ENCODE measurements at places on chromosomes 4 and X.

GRCh38 chr4:21890231-21890630 lies 58.3 kb downstream of the KCNIP4 start:
- DNase-seq, result no peak

DNA sequence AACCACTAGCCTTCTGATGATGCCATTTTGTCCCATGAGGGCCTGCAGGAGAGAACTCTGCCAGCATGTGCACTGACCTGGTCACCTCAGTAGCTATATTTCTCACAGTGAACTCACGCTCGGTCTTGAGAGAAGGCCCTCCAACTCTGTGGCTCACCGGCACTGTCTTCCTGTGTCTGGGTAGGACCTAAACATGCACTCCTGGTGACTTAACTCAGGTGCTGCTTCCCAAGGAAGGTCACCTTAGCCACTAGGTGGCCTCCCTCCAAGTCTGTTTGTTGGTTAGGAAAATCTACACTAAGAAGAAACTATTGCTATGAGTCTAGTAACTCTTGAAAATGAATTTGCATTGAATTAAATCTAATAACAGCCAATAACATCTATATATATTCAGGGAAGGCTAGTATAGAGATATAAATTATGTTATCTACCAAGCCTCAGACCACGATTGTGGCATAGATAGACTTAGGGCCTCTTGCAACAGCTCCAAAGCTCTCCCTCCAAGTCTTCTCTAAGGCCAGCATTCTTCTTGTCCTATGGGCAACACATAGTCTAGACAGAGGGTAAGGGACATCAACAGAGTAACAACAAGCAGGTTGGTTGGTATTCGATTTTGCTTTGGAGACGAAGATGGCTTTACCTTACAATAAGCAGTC lies 24.7 kb downstream of the TLR10 start:
- DNase-seq, result no peak

- DNase-seq, result no peak
These were observed 35.4 kb upstream of the ALG13 start for GRCh38 chrX:111645607-111646006.

- DNase-seq, result no peak
These were observed 131.9 kb downstream of the ATOH1 start for GRCh38 chr4:93960450-93960849.

- no peak for DNase-seq
These were observed 339.2 kb downstream of the TMA16 start for GRCh38 chr4:163833669-163834068.

- DNase-seq, result no peak
These were observed 857.0 kb upstream of the HTR2C start for GRCh38 chrX:113726898-113727297.

DNA sequence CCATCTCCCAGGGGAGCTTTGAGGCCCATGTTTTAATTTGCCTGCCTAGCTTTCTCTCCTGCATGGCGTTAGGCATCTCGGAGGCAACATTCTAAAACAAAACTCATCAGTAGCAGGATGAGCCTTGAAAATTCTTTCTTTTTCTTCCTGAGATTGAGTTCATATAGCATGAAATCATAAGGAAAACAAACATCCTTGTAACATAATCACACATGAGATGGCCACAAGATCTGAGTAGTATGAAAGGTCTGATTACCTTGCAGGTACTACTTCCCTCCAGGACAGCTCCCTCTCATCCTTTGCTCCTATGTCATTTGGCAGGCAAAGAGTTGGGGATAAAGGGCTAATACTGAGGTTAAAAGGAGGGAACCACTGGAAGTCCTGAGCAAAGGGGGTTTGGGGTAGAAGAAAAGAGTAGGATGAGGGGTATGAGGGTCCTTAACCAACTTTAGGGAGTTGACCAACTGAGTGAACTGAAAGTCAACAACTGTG lies 37.5 kb upstream of the CXCL8 start:
- no peak for DNase-seq

DNA sequence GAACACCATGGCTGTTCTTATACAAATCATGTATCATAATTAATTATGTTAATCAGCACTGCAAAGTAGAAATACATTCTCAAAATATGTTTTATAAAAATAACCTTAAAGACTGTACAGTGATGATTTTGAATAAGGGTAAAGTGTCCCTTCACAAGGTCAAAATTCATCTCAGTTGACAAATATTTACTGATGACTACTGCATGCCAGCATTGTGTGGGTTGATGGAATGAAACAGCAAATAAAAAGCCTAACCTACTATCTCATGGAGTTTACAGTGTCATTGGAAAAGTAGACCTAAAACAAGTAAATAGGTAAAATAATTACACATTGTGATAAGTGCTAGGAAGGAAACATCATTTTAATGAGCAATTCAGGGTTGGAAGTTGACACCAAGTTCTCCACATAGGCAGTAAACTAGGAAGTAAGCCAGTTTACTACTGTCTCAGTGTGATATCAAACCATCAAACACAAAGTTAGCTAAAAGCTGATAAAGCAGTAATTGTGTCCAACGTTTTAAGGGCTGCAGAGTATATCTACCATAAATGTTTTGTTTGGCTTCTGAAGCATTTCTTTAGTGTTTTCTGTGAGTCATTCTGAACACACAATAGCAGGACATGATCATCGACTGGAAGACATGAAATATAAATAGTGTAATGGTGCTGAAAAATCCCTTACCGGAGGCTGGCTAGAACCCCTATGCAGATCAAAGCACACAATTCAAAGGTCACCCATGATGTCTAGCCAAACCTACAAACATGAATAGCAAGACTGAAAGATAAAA lies 221.8 kb downstream of the DACH2 start:
- no peak for DNase-seq

GRCh38 chrX:104343428-104344129 lies 88.8 kb upstream of the ESX1 start:
- no peak for DNase-seq

DNA sequence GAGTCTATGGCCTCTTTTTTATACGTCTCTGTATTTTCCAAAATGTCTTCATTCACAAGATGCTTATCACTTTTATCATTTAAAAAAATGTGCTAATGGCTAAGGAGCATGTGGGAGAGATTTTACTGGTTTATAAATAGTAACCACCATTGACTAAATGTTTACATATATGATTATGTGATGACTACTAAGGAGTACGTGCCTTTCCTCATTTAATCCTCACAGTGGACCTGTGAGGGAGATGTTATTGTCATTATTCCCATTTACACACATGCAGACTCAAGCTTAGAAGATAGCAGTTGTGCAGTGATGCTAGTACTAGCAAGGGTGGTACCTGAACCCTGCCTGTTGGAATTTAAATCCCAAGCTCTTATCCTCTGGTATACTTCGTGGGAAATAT lies 2.4 kb downstream of the SRD5A3 start:
- DNase-seq, result no peak

DNA sequence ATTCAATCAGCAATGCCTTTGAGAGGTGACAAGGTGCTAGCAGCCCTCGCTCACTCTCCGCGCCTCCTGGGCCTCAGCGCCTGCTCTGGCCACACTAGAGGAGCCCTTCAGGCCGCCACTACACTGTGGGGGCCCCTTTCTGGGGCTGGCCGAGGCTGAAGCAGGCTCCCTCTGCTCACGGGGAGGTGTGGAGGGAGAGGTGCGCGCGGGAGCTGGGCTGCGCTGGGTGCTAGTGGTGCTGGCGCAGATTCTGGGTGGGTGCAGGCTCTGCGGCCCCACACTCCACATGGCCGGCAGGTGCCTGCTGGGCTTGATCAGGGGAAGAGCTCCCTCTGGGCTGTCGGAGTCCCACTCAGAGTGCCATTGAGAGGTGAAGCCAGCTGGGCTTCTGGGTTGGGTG lies 351.0 kb downstream of the GASK1B start:
- no peak for DNase-seq

DNA sequence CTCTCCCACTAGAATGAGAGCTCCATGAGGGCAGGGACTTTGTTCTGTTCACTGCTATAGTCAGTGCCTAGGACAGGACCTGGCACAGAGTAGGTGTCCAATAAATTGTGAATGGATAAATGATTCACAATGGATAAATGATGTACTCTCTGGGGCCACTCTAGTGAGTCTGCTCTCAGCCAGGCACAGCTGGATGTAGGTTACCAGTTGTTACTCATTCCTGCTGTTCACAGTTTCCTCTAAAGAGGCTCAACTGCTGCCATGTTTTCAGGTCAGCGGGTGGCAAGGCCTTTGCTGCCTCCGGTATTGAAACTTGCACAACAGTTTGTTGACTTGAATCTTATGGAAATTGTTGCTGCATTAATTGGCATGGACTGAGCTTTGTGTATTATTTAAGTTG lies 99.1 kb downstream of the NHSL2 start:
- DNase-seq, result no peak

- no peak for DNase-seq
These were observed 12.2 kb downstream of the TET2 start for GRCh38 chr4:105158837-105159236.

DNA sequence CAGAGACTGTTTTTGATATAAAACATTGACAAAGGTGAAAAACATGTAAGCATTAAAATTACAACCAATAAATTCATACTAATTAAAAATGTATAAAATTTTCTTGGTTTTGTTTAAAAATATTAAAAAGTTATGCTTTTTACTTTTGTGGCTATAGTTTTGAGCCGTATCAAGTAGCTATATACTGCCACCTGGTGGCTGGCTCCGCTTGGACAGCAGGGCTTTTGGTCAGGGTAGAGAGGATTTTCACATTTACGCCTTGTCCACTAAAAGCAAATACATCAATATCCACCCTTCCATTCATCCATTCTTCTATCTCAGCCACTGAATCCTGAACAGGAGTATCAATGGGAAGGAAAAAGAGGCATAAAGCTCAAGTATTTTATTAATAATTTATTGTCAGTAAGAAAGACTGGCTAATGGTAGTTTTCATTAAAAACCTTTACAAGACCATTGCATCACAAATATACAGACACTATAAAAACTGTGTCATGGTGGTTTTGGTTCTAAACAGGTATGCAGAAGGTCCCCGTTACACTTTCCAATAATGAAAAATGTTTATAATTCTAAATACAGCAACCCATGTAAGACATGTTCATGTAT lies 32.1 kb upstream of the MTNR1A start:
- no peak for DNase-seq

- no peak for DNase-seq
These were observed 246.0 kb upstream of the HHIP start for GRCh38 chr4:144399927-144400326.

DNA sequence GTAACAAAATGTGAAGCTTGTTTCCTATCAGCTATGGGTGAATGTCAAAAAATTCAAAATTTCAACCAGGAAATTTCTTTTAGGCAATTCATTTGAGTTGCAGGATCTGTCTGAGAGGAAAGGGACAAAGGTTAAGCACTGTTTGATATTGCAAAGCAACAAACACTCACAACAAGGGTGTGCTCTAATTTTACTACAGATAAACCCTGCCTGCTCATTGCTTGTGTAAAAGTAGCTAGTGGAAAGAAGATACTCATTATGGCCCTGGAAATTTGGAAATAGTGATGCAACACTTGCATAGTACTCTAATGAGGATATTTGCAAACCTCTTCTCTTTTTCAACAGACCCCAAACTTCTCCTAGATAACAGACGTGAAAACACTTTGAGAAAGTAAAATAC lies 27.1 kb downstream of the FAM47E start:
- DNase-seq, result no peak

DNA sequence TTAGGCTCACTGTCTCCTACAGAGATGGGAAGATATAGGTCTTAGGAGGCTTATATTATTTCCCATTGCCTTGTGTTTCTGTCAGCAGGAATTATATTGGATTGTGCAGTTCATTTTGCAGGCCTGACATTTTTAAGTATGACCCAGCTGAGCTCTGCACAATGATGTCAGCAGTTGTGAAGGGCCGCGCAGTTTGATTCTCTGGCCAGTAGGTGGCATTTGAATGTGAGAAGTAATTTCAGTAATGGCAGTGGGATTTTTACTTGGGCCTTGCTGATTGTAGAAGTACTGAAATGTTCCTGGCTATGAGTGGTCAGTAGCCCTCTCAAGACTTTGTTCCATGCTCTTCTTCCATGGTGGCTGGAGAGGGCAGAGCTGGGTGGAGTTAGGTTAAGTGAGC lies 247.2 kb upstream of the MTMR8 start:
- DNase-seq, result no peak

- DNase-seq, result no peak
These were observed 26.5 kb downstream of the RASSF6 start for GRCh38 chr4:73593631-73594241.

- no peak for DNase-seq
These were observed 32.2 kb downstream of the FNIP2 start for GRCh38 chr4:158801066-158801465.

DNA sequence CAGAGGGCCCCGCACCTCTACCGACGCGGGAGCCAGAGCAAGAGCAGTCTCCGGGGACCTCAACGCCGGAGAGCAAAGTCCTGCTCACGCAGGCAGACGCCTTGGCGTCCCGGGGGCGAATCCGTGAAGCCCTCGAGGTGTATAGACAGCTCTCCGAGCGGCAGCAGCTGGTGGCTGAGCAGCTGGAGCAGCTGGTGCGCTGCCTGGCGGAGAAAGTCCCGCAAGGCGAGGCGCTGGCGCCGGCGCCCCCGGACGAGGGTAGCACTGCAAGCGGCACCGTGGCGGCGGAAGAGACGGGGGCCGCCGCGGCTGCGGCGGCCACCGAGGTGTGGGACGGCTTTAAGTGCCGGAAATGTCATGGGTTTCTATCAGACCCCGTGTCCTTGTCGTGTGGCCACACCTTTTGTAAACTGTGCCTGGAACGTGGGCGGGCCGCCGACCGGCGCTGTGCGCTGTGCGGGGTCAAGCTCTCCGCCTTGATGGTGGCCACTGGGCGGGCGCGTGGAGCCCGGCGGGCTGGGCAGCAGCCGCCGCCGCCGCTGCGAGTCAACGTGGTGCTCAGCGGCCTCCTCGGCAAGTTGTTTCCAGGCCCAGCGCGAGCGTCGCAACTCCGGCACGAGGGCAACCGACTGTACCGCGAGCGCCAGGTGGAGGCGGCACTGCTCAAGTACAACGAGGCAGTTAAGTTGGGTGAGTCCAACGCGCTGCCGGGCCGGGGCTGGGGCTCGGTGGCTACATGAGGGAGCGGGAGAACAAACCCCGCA lies 672 bp downstream of the LONRF3 start:
- no peak for DNase-seq

DNA sequence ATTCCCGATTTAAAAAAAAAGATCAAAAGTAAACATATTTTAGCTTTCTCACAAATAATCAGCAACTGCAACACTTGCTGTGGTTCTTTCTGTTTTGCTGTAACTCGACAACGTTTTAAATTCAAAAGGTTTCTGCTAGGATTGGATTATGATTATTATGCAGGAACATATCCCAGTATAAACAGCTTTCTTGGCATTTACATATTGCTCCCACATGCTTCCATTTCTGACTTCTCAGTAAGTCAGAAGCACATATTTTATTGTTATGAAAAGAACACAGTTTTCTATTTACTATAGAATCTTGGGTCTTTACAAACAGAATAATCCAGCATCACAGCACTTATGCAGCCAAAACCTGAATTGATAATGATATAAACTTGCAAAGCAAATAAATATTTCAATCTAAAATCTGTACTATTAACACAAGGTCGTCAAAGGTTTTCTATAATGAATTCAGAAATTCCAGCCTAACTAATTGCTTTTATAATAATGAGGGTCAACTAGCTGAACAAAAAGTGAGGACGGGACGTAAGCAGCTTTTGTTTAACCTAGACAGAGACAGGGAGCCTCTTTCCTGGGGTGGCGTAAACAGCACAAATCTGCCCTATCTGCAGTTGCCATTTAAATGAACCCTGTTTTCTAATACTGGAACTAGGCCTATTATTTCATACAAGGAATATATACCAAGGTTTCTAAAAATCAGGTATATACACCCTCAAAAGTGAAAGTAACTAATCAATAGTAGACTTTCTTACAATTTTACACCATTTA lies 9.8 kb upstream of the PCDH18 start:
- no peak for DNase-seq

GRCh38 chr4:45855857-45856256 lies 268.0 kb downstream of the GABRG1 start:
- no peak for DNase-seq

All from NCI-H2081 treated with DMSO at 0.1 percent for 48 hours (cell line).